Lung (tissue), 17 donors: ENCODE measurements at places on chromosomes 2 and 18. TPM values are rescaled to one million over a fixed set of nuclear protein-coding genes. Genes with fewer than 3 reads are reported as not detected.

The NPHP1 gene
- polyA plus RNA-seq, result 6.0 TPM

- DNase-seq, result no peak
- H3K36me3 ChIP-seq, result peaks cover 10% of the 10 kb centered on the region
- H3K27me3 ChIP-seq, result no peaks in the 10 kb centered on the region
- H3K27ac ChIP-seq, result no peak overlapping the region
- H3K4me1 ChIP-seq, result no peaks in the 10 kb centered on the region
- no peak overlapping the region for H3K4me3 ChIP-seq
Observed at GRCh38 chr2:175074478-175074877, 69.3 kb upstream of the CHN1 start.

- H3K27ac ChIP-seq, result no peak overlapping the region
- DNase-seq, result no peak
- H3K27me3 ChIP-seq, result no peaks in the 10 kb centered on the region
- H3K4me1 ChIP-seq, result no peaks in the 10 kb centered on the region
- no peak overlapping the region for H3K4me3 ChIP-seq
- no peaks in the 10 kb centered on the region for H3K36me3 ChIP-seq
Observed at GRCh38 chr2:208648368-208648767, 241.8 kb downstream of the PTH2R start.

- H3K27ac ChIP-seq, result no peak overlapping the region
- no peak for DNase-seq
- peaks cover 11% of the 10 kb centered on the region for H3K4me1 ChIP-seq
- H3K4me3 ChIP-seq, result no peak overlapping the region
Observed at GRCh38 chr2:20665243-20666004, 1.5 kb upstream of the GDF7 start.

- H3K4me3 ChIP-seq, result no peak overlapping the region
- H3K27ac ChIP-seq, result no peak overlapping the region
- no peaks in the 10 kb centered on the region for H3K27me3 ChIP-seq
- DNase-seq, result no peak
- H3K4me1 ChIP-seq, result no peaks in the 10 kb centered on the region
Observed at GRCh38 chr2:81087646-81088045, 783.1 kb upstream of the LRRTM1 start.

- no peaks in the 10 kb centered on the region for H3K27me3 ChIP-seq
- H3K4me1 ChIP-seq, result peaks cover 2% of the 10 kb centered on the region
- no peaks in the 10 kb centered on the region for H3K36me3 ChIP-seq
- no peak overlapping the region for H3K27ac ChIP-seq
- no peak overlapping the region for H3K4me3 ChIP-seq
- DNase-seq, result no peak
Observed at GRCh38 chr2:11117776-11118175, 37.5 kb upstream of the SLC66A3 start.
